ENCODE measurements at places on chromosomes 12 and 14. TPM values are rescaled to one million over a fixed set of nuclear protein-coding genes. Genes with fewer than 3 reads are reported as not detected.

GRCh38 chr14:76720382-76720813 is 40.9 kb upstream of the VASH1 start:
- DNase-seq: peak; percentile 88

GRCh38 chr12:120332041-120332440 is 4.5 kb upstream of the PLA2G1B start:
- no peak for DNase-seq

Gene RPL10L
- total RNA-seq: not detected

Gene CLEC9A
- not detected for total RNA-seq

DNA sequence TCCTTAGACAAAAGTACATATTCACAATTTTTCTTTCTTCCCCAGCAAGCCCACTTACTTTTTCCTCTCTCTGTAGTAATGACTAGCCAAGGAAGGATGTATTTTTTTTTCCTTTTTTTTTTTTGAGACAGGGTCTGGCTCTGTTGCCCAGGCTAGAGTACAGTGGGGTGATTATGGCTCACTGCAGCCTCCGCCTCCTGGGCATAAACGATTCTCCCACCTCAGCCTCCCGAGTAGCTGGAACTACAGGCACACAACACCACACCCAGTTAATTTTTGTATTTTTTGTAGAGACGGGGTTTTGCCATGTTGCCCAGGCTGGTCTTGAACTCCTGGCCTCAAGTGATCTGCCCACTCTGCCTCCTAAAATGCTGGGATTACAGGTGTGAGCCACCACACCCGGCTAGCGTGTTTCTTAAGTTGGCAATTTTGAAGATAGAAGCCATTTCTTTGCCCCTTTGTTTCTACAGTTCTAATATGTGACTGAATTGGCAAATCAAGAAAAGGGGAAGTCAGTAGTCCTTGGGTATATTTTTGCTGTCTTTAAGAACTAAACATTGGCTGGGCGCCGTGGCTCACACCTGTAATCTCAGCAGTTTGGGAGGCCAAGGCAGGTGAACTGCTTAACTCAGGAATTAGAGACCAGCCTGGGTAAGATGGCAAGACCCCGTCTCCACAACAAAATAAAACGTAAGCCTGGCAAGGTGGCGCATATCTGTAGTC is 3.2 kb upstream of the NACA start:
- DNase-seq: no peak

DNA sequence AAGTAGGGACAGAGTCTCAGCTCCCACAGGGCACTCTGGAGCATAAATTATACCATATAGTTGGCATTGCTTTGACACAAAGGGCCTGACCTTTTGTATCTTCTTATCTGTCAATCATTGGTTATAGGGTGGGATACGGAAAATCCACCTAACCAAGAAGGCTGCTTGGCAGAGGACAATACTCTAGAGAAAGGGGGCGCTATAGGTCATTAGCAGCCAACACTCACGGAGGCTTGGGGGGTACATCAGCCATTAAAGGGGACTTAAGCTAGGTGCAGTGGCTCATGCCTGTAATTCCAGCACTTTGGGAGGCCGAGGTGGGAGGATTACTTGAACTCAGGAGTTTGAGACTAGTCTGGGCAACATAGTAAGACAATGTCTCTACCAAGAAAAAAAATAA is 22.9 kb downstream of the SPTSSA start:
- no peak for DNase-seq

Gene PPP2R5C
- total RNA-seq: 88.9 TPM

Gene C3AR1
- 0.09 TPM for total RNA-seq

DNA sequence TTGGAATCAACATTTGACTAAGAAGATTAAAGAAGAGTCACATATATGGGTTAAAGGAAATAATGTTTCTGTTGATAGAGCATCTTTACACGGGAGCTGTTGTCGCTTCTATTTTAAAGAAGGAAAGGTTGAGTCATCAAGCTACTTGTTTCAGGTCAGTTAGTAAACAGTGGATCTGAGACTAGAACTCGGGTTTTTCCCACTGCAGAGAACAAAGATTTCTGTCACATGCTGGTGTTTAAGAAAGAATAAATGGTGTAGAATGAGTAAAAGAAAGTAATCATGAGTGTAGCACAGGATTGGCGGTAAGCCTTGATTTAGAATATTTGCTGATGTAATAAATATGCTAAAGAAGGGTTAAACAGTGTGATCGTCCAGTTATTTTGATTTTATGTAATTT is 455.5 kb downstream of the AEBP2 start:
- peak; percentile 44 for DNase-seq

DNA sequence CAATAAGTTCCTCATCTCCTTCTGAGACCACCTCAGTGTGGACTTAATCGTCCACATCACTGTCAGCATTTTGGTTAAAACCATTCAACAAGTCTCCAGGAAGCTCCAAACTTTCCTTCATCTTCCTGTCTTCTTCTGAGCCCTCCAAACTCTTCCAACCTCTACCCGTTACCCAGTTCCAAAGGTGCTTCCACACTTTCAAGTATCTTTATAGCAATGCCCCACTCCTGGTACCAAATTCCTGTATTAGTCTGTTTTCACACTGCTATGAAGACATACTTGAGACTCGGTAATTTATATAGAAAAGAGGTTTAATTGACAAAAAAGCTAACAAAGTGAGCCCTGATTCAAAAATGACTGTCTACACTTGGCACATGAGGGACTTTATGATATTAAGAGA is 22.8 kb downstream of the EMP1 start:
- DNase-seq: peak; percentile 11

DNA sequence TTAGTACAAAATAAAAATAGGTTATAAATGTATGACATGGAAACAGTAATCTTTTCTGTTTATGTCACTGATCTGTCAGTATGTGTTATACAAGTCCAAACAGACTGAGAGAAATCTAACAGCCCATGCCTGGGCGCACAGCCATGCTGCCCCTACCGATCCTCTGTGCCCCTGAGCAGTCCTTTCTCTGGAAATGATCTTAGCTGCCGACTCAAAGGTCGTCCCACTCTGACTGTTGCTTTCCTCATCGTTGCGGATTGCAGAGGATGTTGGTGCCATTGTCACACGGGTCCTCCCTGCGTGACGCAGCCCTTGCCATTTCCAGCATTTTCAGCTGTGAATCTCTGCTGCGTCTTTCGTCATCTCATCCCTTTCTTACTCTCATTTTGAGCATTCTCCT is 82.9 kb upstream of the DYNC1H1 start:
- DNase-seq: no peak

DNA sequence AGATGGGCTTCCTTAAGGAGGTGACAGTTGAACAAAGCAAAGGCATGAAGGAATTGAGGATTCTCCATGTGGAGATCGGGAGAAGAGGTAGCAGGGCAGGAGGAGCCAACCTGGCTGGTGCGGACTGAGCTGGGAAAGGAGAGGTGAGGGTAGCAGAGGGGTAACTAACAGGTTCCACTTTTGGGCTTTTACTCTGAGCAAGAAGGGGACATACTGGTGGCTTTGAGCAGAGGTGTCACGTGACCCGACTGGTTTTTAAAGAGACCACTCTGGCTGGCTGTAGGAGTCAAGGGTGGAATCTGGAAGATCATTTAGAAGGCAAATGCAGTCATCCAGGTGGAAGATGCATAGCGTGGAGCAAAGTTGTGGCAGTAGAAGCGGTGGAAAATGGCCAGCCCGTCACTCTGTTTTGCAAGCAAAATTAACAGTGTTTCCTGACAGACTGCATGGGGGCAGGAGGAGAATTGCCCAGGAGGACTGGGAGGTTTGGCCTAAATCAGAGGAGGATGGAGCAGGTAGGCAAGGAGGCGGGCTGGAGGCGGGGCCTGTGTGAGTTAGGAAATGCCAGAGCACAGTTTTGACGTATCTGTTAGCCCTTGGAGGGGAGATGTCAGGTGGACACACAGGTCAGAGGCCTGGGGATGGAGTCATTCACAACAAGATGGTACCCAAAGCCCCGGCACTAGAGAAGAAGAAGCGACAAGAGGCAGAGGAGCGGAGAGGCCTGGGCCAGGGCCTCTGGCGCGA is 156.3 kb upstream of the FKBP4 start:
- DNase-seq: no peak

Gene CELA1
- not detected for total RNA-seq

Gene PPP4R4
- total RNA-seq: not detected

GRCh38 chr12:108119126-108119973 is 9.7 kb upstream of the WSCD2 start:
- no peak for DNase-seq

GRCh38 chr14:53620890-53621289 is 335.7 kb downstream of the BMP4 start:
- no peak for DNase-seq

Gene KRT83
- total RNA-seq: not detected

DNA sequence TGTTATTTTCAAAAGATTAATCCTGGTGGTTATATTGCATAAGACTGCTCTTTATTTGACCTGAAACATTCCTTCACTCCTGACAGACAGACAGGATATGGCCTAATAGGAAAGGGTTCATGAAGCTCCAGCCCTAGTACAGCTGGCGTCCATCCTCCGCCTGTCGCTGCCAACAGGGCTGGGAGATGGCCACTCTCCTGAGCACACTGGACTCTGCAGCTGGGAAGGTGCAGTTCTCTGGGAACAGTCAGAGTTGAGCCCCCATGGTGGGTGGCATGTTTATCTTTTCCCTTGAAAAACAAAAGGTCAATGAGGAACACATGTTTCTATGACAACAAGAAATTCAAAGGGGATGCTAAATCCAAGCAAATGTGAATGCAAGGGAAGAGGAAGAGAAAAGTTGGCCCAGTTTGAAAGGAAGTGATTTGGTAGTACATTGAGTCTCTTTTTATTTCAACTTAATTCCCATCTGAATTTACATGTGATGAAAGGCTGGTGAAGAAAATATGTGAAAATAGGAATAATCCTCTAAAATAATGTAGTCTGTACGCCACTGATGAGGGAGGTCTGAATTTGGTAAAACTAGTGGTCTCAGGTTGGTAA is 89.9 kb upstream of the DCN start:
- no peak for DNase-seq

GRCh38 chr12:49750027-49750995 is 9.0 kb downstream of the TMBIM6 start:
- DNase-seq: peak; percentile 41

Gene MARK3
- 65.2 TPM for total RNA-seq

DNA sequence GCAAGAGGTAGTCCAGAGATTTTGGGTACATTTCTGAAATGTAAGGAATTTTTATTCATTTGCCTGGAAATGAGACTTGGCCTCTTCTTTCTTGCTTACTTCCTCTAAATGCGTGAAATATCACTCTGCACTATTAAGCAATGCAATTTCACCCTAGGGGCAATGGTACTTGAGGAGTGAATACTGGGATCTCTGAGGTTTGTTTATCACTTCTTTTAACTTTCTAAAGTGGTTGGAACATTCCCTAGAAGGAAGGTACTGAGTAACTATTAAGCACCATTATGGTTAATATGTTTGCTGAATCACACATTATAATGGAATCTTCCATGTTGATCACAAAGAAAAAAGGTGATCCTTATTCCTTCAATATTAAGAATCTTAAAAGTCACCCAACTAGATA is 120.9 kb upstream of the CAND1 start:
- no peak for DNase-seq

- no peak for DNase-seq
Measured at GRCh38 chr14:55062517-55063351, 11.3 kb downstream of the MAPK1IP1L start.

Gene SIX6
- not detected for total RNA-seq

DNA sequence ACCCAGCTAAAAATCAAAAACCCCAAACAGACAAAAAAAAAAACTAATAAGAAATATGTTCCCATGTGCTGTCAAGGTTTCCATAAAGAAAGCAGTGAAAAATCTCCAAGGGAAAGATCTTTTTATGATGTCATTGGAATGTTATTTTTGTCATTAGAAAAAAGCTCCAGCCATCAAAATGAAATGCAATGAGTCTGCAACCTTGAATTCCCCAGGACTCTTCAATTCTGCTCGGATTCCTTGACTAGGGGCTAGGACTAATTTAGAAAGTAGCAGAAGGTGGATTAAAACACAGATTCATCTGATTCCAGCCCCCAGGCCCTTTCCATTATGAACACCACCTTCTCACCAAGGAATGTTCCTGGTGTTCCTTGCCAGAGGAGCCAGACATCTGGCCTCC is 6.0 kb upstream of the PCNX1 start:
- no peak for DNase-seq

DNA sequence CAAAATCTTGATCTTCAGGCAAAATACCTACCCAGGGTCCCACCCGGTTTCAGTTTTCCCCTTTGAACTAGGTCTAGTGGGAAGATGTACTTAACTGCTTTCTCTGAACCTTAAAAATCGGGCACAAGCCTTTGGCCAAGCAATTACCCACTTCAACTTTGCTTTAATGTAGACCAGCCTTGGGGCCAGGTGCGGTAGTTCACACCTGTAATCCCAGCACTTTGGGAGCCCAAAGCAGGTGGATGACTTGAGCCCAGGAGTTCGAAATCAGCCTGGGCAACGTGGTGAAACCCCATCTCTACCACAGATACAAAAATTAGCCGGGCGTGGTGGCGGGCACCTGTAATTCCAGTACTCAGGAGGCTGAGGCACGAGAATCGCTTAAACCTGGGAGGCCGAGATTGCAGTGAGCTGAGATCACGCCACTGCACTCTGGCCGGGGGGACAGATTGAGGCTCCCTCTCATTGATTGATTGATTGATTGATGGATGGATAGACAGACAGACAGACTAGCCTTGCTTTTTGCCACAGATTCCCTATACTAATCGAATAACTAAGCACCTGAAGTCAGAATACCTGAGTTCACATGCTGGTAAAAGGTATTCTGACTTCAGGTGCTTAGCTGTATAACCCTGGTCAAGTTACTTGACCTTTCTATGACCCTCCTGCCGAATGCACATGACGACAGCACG is 1.9 kb downstream of the CLIP1 start:
- no peak for DNase-seq

DNA sequence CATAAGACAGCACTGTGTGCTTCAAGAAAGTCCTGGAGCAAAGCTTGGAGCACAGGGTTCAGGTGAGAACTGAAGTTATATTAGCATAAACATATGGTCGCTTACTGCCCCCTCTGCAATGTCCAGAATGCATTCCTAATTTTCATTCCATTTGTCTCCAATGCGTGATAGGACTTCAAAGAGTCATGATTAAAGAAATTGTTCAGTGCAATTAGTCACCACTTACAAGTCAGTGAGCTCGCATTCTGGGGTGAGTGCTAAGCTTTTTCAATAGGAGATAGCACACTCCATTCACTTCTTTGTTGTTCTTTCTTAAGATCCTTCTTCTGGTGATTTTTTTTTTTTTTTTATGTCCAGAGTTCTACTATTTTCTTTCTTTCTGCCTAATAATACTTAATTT is 398.4 kb downstream of the SYT1 start:
- DNase-seq: no peak

- no peak for DNase-seq
Measured at GRCh38 chr14:35346738-35347322, 54.6 kb downstream of the PSMA6 start.

DNA sequence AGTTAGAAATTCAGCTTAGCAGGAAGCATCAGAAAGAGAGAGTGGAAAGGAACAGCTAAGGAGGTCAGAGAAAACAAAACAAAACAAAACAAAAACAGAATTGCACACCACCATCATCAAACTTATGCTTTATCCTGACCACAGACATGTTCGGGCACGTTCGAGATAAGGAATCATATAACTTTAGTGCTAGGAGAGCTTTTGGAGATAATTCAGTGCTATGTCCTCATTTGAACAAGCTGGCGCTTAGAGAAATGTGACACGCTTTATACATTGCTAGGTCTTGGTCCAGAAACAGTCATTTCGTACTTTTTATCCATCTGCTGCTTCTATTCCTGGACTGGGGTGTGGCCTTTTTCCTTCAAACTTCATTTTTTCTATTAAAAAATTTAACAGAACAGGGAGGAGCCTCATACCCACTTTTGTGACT is 213.1 kb downstream of the PTPRO start:
- DNase-seq: no peak

Gene CD27
- not detected for total RNA-seq

Gene IFNG-AS1
- not detected for total RNA-seq

Gene MMP14
- 73.3 TPM for total RNA-seq

GRCh38 chr12:65891219-65891618 is 66.9 kb downstream of the HMGA2 start:
- DNase-seq: peak; percentile 34

All from dermis blood vessel endothelial cell (primary cell).